ENCODE measurements at places on chromosomes 5 and 9.

- no peak for DNase-seq
Measured at GRCh38 chr5:33772380-33772897, 119.4 kb downstream of the ADAMTS12 start.

DNA sequence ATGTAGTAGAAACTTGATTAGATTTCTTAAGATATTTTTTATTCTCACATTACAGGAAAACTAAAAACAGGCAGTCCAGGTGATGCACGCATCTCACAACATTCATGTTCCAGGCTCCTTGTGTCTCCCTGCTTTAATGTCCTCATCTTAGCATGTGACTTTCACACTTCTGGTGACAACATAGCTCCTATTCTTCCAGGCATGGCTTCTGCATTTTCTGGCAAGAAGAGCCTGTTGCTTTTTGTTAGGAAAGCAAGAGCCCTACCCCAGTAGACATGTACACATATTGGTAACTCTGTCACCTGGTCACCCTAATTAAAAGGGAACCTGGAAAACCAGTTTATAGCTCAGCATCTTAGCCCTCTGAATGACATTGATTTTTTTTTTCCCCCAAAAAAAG, 92.5 kb downstream of the PPIC start:
- DNase-seq, result no peak

- no peak for DNase-seq
Measured at GRCh38 chr9:129422843-129423192, 198.1 kb downstream of the C9orf50 start.

- no peak for DNase-seq
Measured at GRCh38 chr9:112224401-112225289, 49.5 kb upstream of the SUSD1 start.

DNA sequence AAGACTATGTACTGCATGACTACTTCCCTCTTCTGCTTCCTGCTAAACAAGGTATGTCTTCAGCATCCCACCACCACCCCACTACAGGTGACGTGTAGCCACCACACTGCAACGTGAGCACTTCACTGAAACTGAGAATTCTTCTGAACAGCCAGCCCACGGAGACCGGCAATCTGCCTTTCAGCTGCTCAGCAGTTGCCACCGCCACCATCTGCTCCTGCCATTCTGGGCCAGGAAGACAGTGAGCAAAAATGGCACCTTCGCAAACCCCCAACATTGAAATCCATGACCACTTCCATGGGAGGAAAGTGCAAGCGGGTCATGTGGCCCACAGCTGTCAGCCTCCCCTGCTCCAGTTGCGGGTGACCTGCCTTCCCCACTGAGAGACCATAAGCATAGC, 443.4 kb upstream of the ST8SIA4 start:
- DNase-seq, result no peak

- DNase-seq, result no peak
Measured at GRCh38 chr5:171317230-171317629, 8.2 kb downstream of the TLX3 start.

DNA sequence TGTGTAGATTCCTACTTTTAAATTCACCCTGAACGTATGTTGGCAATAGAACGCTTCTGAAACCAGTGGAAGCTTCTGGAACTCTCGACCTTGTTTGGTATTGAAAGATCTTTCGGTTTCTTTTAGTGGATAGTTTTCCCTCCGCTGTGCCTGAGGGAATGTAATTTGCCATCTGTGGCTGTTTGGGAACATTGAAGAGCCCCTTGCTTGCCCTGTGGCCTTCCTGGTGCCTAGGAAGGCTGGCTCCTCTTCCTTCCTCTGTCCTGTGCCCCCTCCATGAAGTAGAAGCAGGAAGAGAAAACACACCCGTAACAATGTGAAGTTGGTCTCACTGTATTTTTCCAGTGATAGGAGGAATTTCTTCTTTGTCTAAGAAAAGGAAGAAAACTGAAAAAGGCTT, 274.3 kb downstream of the AOPEP start:
- no peak for DNase-seq

- no peak for DNase-seq
Measured at GRCh38 chr9:37582548-37583157, 6.5 kb upstream of the FBXO10 start.

- DNase-seq, result no peak
Measured at GRCh38 chr5:137136991-137137632, 362.0 kb downstream of the SPOCK1 start.

DNA sequence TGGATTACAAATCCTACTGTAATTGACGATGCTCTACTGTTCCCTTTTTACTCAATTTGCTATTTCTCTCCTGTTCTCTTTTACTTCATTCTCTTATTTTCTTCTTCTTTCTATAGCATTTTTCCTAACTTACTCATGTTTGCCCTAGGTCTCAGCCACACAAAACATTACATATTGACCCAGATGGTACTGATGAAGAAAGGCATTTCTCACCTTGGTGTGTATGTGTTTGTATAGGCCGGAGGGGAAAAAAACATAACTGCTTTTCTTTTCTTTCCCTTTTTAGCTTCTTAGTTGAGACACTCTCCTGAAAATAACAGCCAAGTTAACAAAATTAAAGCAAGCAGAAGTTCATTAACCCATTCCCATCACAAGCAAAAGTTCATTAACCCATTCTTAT, 1019.8 kb upstream of the CDH18 start:
- no peak for DNase-seq

DNA sequence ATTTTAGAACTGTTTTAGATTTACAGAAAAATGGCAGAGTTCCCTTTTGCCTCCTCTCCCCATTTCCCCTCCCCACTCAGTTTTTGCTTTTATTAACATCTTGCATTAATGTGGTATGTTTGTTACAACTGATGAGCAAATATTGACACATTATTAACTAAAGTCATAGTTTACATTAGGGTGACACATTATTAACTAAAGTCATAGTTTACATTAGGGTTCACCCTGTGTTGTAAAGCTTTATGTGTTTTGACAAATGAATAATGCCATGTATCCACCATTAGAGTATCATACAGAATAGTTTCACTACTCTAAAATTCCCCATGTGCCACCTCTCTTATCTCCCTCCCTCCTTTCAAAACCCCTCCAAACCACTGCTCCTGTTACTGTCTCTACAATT, 262.5 kb downstream of the NPR3 start:
- no peak for DNase-seq

- no peak for DNase-seq
Measured at GRCh38 chr5:139662617-139663016, 14.5 kb downstream of the CXXC5 start.

- DNase-seq, result no peak
Measured at GRCh38 chr5:122559676-122560075, 215.2 kb upstream of the SNX2 start.

GRCh38 chr5:139552893-139553575, 8.1 kb upstream of the UBE2D2 start:
- DNase-seq, result no peak

GRCh38 chr9:120702075-120702474, 12.2 kb downstream of the MEGF9 start:
- no peak for DNase-seq

DNA sequence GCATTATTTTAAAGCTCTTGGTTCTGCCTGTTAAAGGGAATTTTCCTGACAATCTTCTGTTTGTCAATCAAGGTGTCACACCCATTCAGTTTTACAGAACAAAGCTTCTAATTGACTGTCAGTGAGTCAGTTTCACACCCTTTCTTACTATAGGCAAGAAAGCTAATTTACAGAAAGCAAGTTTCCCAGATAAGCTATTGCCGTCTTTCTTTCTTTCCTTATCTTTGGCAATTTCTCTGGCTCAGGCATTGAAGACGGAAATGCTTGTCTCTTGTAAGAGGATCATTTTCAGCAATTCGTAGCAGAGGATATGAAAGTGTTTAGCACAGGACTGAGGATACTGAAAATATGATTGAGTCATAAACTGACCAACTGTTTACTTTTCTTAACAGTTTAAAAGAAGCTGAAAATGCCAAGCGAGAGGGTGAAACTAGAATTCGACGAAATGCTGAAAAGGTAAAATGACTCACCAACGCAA, 27.0 kb downstream of the SPINK5 start:
- DNase-seq, result no peak

GRCh38 chr9:35790025-35790384, 1.4 kb upstream of the NPR2 start:
- DNase-seq, result no peak

DNA sequence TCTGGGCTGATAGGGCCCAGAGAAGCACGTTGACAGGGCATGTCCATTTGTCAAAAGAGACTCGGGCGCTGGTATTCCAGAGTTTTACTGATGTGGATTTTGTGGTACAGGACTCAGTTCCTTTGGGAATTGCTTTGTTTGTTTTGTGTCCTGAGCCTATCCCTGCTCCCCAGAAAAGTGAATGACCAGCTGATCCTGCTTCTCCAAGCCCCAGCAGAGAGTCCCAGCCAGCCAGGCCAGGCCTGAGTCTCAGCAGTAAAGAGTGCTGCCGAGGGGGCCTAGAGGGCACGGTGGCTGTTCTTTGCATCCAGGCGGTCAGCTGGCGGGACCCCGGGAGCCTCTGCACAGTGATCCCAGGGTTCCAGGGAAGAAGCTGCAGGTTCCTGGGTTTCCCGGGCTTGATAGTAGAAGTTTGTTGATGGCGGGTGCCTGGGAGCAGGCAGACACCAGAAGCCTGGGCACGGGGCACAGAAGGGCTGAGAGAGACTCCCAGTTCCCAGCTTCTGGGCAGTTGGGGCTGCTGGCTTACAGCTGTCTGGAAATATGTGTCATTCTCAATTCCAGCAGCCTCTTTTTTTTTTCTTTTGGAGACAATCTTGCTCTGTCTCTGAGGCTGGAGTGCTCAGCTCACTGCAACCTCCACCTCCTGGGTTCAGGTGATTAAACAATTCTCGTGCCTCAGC, 8.7 kb downstream of the PRDM12 start:
- no peak for DNase-seq

- no peak for DNase-seq
Measured at GRCh38 chr9:29798599-29798998, 2225.3 kb upstream of the C9orf72 start.

- DNase-seq, result no peak
Measured at GRCh38 chr9:130382096-130382495, 62.7 kb upstream of the ASS1 start.

- no peak for DNase-seq
Measured at GRCh38 chr9:129697656-129698253, 32.3 kb downstream of the PRRX2 start.

DNA sequence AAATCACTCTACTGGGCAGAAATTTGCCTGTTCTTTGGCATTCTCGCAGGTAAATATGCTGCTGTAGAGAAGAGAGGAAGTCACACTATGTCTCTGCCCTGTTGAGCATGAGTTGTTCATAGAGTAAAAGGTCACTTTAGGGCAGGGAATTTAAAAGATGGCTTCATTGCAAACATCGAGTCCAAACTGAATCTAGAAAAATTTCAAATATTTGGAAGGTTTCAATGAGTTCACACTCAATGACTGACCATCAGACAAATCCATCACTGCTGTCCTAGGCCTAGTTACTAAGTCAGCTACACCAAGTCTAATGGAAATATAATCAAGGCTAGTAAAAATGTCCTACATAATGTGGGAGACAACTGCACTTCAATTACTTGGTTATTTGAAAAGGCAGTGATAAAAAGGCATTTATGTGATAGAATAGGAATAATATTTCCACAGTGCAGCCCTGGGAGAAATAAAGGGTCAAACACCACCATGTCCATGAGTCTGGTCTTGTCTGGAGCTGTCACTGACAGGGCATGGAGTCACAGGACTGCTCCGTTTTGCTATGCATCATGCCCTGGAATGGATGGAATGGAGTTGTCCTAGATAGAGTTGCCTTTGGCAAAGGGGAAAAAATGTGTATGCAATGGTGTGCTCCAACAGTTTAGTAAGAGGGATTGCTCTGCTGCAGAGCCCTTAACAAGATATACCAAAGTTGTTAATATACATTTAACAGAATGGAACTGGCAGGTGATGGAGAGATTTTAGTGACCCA, 218.5 kb upstream of the DAPK1 start:
- DNase-seq, result no peak

DNA sequence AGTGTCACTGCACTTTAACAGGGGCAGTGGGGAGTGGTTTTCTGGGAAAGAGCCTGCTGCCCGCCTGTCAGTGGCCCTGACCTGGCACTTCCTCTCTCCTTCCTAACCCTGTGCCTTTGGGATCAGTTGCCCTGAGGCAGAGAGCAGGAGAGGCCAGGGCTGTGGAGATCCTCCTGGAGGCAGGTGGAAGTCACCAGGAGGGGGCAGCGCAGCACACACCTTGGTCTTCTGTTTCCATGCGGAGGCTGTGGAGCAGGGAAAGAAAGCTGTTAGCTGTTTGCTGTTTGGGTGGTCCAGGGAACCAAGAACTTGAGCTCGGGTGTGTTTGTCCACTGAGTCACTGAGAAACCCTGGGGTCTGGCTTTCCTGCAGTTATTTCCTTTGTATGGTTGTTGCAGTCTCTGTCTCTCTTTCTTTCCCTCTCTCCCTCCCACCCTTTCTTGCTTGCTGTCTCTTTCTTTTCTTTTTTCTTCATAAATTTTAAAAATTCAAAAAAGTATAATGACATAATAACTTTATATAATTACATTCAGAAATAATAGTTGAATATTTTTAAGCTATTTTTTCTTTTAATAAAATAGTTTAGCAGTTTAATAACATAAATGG, 28.1 kb downstream of the NTRK2 start:
- peak; percentile 44 for DNase-seq

DNA sequence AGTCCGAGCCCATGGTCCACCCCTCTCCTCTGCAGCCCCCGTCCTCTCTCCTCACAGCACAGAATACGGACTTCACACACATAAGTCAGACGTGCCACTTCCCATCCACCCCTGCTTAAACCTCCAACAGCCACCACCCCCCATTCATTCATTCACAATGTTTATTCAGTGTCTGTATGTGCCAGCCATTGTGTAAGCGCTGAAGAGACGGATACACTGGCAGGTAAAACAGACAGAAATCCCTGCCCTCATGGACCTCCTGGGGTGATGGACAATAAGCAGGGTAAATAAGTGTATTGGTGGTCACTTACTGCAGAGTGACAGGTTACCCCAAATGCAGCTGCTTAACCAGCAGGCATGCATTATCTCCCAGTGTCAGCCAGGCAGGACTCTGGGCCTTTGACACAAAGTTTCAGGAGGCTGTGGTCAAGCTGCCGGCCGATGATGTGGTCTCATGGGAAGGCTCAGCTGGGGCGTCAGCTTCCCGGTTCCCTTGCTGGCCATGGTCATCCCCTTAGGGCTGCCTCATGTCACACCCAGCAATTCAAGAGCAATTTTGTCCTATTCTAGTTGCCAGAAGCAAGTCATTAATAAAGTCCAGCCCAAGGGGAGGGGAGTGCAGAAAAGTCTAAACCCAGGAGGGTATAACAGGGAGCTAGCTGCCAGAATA, 1.8 kb upstream of the PAXX start:
- DNase-seq, result no peak

GRCh38 chr5:78605611-78606010, 43.0 kb downstream of the LHFPL2 start:
- no peak for DNase-seq

GRCh38 chr5:14816999-14817761, 54.4 kb downstream of the ANKH start:
- no peak for DNase-seq

- no peak for DNase-seq
Measured at GRCh38 chr5:148747536-148747906, 78.9 kb upstream of the ADRB2 start.

- DNase-seq, result no peak
Measured at GRCh38 chr5:146185161-146185560, 2.7 kb upstream of the LARS1 start.

GRCh38 chr5:137075163-137075970, 423.8 kb downstream of the SPOCK1 start:
- DNase-seq, result no peak

GRCh38 chr5:8349855-8350254, 480.9 kb downstream of the MTRR start:
- DNase-seq, result no peak
